ENCODE measurements at places on chromosomes 1 and 21. TPM values are rescaled to one million over a fixed set of nuclear protein-coding genes. Genes with fewer than 3 reads are reported as not detected.

- DNase-seq = no peak
Measured at GRCh38 chr1:104932030-104932915, 1182.6 kb downstream of the AMY1C start.

DNA sequence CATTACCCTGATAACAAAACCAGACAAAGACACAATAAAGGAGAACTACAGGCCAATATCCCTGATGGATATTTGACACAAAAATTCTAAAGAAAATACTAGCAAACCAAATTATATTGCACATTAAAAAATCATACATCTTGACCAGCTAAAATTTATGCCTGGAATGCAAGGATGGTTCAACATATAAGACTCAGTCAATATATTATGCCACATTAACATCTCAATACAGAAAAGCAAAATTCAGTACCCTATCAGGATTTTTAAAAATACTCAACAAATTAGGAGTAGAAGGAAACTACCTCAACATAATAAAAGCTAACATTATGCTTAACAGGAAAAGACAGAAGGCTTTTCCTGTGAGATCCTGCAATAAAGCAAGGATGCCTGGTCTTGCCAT lies 177.1 kb downstream of the MAGI3 start:
- DNase-seq = no peak

DNA sequence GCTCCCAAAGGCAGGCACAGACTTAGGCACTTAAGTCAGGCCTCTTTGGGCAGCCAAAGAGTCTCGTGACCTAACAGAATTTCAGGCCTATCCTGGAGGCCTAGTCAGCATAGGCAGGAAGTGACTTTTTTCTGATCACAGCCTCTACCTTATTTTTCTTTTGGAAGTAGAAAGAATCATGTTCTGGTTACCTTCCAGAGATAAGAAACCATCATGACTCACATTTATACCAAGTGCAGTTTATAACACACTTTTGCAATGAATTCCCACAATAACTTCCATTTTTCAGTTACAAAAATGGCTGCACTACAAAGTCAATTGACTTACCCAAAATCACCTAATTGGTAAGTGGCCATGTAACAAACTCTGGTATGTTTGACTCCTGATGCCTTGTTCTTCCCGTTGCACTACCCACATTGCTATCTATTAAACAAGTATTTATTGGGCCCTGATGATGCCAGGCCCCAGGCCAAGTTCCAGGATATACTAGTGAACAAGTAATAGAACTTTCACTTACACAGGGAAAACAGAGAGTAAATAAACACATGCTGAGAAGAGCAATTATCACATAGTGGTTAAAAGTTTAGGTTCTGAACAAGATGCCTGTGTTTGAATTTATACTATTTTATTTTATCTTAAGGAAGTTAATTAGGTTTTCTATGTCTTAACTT lies 74.3 kb downstream of the SH3GLB1 start:
- no peak for DNase-seq

DNA sequence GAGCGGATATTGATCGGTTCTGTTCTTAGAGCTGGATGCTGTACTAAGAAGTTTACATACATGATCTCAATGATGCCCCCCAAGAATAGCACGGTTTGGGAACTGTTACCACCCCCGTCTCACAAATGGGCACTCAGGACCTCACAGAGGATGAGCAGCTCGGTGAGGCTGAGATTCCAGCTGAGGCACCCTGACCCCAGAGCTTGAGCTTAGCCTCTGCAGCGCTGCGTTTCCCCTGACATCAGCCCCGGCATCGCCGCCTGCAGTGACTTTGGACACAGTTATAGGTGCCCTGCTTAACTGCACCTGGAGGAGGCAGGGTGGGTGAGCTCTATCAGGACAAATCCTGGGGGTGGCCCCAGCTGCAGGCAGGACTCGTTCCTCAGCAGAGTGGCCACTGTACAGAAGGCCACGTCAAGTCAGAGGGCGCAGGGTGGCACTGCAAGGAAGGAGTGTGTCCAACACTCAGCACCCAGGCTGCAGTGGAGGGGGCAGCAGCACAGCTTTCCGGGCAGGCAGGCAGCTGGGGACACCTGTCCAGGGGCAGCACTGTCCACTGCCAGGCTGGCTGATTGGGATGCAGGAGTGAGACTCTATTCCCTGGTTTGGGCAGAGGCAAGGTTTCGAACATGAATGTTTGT lies 65.8 kb upstream of the ABCG1 start:
- DNase-seq = peak; percentile 56

GRCh38 chr21:34916446-34916845 lies 132.7 kb downstream of the RUNX1 start:
- no peak for DNase-seq

GRCh38 chr1:208272311-208272710 lies 28.1 kb upstream of the PLXNA2 start:
- DNase-seq = no peak

Gene FAM163A
- total RNA-seq = not detected

DNA sequence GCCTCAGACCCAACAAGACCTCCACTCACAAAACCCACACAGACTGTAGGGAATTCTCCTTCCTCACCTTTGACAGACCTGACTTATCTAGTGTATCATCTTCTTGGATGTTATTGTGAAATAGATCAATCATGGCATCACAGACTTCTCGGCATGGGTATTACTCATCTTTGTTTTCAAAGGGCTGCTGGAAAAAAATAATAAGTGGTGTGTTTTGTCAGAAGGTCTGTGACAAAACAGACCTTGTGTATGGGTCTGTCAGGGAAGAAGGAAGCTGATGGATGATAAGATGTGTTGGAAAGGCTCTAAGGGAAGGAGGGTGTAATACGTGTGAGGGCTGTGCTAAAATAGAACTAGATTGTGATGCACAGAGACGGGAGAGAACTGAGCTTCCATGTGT lies 13.9 kb upstream of the S100A7 start:
- DNase-seq = no peak

DNA sequence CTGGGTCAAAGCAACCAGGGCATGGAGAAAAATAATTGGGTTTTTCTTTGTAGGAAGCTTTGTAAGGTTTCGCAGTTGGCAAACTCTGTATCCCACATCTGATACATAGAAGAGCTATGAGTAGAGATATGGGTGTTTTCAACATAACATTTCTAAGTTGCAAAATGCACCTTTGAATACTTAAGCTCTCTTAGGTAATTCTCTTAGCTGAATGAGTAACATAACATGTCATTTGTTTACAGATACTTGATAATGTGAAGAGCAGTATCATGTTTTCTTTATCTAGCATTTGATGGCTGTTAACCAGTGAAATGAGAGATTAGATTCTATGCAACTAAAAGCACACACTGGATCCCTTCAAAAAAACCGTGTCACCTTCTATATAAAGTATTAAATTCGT lies 21.6 kb downstream of the RAVER2 start:
- DNase-seq = no peak

GRCh38 chr1:154411525-154411924 lies 6.4 kb downstream of the IL6R start:
- DNase-seq = no peak

Gene TEX38
- total RNA-seq = not detected

DNA sequence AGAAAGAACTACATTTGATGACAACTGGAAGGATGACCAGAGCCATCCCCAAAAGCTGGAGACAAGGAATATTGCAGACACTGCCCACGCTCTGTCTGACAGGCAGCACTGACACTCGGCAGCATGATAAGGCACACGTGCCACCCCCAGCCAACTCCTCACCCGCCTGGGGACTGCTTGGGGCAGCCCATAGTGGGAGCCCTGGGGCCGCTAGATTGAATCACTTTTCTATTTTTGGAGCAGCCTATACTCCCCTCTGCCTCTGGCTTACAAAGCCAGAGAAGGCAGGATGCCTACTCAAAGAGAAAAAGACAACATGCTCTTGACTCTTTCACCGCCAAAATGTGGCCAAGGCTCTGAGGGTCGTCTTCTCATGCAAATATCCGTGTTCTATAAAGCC lies 1.3 kb downstream of the SMG5 start:
- DNase-seq = no peak

DNA sequence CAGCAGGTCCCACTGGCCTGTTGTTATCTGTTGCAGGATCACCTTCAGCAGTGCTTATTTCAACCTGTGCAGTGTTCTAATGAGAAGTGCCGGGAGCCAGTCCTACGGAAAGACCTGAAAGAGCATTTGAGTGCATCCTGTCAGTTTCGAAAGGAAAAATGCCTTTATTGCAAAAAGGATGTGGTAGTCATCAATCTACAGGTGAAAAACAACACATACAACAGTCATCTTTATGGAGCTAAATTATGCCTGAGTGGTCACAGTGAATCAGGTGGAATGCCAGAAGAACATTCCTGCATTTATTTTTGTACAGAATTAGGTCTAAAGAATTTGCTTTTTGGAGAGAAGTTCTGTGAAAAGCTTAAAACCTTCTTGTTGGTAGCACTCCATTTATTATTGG lies 33.2 kb downstream of the TRAF5 start:
- DNase-seq = no peak

DNA sequence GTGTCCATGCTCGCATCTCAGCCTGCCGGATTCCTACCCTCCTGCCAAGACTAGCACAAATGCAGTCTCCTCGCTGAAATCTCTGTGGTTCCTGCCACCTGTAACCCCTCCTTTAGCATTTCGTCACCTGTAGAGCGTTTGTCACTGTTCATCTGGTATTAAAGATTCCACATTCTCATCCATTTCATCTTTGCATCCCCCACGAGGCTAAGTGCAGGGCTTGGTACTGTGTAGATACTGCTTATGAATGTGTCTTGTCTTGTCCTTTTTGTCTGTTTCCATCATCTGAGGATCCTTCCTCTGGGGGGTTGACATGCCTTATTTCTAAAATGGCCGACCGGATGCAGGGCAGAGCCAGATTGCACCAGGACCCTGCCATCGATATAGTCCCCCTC lies 53.7 kb upstream of the DNAJC6 start:
- no peak for DNase-seq

- DNase-seq = no peak
Measured at GRCh38 chr1:76955652-76956051, 88.4 kb downstream of the ST6GALNAC5 start.

DNA sequence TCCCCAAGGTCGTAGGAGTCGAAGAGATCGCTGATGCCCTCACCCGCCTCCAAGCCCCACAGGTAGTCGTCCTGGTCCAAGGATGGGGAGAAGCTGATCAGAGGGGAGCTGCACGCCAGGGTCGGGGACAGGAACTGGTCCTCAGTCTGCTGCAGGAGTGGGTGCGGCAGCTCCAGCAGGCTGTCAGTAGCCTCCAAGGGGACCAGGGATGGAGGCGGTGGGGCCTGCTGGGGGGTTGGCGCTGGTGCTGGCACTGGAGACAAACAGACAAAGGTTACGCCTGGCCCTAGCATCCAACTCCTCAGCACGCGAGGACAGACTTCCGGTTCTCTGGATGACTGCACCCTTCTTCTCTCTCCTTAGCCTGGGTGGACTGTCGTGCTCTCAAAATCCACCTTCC lies 21.1 kb downstream of the E2F2 start:
- no peak for DNase-seq

Gene ZNF670
- total RNA-seq = 3.2 TPM

DNA sequence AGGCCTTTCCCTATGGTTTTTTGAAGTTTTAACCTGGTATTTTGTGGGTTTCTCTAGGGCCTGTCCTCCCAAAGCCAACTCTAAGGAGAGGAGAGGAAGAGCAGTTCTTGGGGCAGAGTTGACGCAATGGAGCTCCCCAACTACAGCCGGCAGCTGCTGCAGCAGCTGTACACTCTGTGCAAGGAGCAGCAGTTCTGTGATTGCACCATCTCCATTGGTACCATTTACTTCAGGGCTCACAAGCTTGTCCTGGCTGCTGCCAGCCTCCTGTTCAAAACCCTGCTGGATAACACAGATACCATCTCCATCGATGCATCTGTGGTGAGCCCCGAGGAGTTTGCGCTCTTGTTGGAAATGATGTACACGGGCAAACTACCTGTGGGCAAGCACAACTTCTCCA lies 38.2 kb downstream of the ZBTB40 start:
- DNase-seq = no peak

Measured in upper lobe of right lung (tissue), 1 donor.